NCI-H526 (cell line): ENCODE measurements at places on chromosomes 2 and 18.

- no peak for DNase-seq
Observed at GRCh38 chr2:85988175-85988913, 99.6 kb upstream of the ST3GAL5 start.

DNA sequence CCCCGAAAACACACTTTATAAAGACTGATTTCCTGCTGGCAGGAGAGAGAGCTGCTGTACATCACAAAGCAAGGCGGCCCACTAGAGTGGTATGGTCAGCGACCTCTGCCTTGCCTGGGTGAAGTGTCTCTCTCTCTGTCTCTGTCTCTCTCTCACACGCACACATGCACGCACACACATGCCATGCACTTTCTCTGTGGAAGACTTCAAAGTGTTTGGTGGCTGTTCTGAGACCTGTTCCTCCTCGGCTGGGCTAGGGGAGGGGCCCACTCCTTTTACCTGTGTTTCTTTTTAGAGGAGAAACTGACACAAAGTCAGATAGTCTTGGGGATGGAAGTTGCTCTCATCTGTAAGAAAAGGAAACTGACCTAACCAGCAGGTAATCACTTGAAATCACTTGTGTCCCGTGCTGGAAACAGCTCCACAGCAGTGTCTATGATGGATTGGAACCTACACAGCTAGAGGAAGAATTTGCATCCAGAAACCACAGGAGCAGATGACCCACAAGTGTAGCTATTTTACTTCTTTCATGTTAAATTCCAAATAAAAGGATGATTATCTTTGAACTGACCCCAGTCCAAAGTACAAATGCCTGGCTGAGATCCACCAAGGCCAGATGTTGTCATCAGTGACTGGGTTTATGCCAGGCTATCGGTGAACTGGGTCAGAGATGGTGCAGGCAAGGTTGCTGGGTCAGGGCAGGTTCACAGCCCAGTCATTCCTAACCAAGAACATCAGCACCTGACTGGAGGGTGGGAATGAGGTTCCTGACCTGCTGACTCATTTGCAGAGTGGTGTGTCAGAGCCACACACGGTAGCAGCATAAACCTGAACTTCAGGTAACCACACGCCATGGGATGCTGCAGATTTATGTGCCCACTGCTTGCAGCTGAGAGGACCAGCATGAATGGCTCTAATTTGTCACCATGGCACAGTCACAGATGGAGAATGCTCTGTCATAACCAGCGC is 63.0 kb downstream of the NPAS2 start:
- DNase-seq, result peak; percentile 65

- peak; percentile 21 for DNase-seq
Observed at GRCh38 chr2:53210538-53210937, 557.1 kb upstream of the CHAC2 start.

GRCh38 chr2:144382849-144383248 is 137.1 kb downstream of the ZEB2 start:
- DNase-seq, result no peak

GRCh38 chr2:73163483-73164367 is 38.6 kb upstream of the NOTO start:
- peak; percentile 69 for DNase-seq

DNA sequence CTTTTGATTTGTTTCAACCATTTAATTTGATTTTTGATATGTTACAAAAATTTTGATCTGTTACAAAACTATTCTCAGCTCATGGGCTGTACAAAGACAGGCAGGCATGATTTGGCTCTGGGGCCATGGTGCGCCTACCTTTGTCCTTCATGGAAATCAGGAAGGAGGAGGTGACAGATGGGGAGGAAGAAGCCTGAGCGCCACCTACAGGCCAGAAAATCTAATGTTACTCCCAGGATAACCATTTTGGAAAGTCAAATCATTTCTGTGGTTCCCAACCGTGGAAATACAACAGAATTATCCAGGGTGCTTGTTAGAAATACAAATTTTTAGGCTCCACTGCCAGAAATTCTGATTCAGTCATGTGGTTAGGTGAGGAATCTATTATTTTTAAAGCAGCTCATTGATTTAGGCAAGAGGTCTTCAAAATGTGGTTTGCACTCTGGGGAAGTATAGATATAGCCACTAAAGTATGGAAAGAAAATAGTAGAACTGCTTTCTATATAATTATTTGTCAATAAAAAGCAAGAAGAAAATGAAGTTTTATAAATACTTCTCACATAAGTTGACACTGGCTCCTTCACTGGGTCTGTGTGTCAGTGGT is 93.9 kb downstream of the EVA1A start:
- DNase-seq, result peak; percentile 80

DNA sequence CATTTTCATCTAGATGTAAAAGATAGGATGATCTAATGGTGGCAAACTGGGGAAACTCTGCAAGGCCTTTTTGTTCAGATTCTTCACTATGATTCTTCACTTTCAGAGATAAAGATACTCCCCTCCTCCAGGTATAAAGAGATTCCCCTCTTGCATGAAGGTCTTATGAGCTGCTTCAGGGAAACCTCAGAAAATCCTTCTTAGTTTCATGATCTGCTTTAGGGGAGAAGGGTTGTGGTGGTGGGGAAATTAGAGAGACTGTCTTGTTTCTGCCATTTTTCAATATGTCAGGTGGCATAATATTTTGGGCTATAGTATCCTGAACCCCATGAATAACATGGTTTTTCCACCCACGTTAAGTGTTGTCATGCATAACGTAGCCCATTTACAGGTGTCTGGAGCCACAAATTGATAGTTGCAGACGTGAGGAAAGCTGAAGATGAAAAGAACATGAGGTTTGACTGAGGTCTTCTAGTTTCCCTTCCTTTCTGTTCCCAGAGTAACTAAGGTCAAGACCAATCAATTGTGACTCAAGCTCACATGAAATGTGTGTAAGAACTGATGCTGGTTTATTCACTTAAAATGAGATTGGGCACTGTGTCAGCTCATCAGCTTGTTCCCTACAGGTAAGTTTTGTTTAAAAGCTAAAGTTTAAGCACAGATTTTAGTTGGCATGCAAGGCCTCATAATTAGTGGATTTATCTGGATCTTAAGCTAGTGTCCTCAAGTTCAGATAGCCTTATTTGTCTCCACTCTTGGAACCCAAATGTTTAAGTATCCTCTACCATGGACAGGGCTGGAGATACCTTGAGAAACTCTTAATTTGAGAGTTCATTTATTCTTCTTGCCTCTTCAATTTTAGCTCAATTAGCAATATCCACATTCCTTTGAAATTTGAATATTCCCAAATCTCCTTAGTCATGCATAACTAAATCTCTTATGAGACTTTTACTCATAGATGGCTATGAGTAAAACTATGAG is 304.5 kb upstream of the FANCL start:
- DNase-seq, result no peak

DNA sequence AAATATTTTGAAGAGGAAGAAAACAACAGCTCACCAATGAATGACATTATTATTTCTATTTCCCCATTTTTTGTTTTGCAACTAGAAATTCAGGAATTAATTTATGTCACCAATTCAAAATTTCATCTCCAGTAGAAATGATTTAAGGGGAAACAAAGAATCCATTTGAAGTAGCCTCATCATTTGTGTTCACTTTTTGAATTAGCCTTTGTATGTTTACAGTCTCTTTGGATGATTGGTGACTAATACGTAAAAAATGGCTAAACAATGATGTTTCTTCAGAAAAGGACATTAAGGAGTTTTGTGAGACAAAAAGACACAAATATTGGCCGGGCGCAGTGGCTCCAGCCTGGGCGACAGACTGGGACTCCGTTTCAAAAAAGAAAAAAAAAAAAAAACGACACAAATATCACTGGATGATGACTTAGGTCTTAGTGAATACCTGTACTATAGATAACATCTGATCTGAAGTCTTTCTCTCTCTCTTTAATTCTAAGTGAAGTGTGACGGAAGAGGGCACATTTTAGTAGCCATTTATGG is 313.2 kb downstream of the PIK3C3 start:
- no peak for DNase-seq

DNA sequence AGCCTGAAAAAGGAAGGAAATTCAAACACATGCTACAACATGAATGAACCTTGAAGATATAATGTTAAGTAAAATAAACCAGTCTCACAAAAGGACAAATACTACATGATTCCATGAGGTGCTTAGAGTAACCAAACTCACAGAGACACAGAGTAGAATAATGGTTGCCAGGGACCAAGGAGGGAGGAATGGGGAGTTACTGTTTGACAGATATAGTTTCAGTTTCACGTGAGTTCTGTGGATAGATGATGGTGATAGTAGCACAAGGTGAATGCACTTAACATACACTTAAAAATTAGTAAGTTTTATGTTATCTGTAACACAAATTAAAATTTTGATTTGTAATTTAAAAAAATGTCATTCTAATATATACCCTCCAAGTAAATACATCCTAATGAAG is 106.9 kb upstream of the ACVR1C start:
- DNase-seq, result no peak

GRCh38 chr18:32688821-32689220 is 84.0 kb downstream of the KLHL14 start:
- no peak for DNase-seq

DNA sequence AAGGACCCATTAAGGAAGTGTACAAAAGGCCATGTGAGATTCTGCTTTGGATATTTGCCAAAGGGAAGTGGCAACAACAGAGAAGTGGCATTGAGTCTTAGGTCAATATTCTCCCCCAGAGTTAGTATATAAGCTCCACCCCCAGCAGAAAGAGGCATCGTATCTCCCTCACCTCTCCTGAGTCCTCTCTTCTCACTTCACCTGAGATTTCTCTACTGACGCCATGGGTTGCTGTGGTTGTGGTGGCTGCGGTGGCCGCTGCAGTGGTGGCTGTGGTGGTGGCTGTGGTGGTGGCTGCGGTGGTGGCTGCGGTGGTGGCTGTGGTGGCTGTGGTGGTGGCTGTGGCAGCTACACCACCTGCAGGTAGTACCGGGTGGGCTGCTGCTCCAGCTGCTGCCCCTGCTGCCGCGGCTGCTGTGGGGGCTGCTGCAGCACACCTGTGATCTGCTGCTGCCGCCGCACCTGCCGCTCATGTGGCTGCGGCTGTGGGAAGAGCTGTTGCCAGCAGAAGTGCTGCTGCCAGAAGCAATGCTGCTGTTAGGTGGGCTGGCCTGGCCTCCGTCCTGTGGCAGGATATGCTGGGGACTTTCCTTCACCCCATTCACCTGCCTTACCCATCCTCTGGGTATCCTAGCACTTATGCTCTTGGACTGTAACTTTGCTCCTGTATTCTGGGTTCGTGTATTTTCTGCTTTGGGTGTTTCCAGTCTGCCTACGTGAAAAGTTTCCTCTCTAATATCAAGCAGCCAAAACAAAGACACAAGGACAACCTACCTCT is 5.9 kb downstream of the SCYGR3 start:
- no peak for DNase-seq

GRCh38 chr2:84731185-84731584 is 149.7 kb downstream of the TRABD2A start:
- no peak for DNase-seq

GRCh38 chr18:61579581-61579980 is 246.4 kb downstream of the CDH20 start:
- no peak for DNase-seq

GRCh38 chr2:151334082-151334815 is 23.1 kb upstream of the TNFAIP6 start:
- DNase-seq, result no peak

GRCh38 chr2:210459880-210460279 is 16.7 kb downstream of the LANCL1 start:
- no peak for DNase-seq

DNA sequence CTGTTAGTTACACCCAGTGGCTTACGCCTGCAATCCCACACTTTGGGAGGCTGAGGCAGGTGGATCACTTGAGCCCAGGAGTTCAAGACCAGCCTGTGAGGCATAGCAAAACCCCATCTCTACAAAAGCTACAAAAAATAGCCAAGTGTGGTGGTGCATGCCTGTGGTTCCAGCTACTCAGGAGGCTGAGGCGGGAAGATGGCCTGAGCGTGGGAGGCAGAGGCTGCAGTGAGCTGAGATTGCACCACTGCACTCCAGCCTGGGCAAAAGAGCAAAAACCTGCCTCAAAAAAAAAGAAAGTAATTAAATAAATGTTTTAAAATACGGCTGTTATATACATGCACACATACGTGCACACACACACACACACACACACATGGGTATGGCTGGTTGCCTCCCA is 194.8 kb downstream of the HDAC4 start:
- no peak for DNase-seq

DNA sequence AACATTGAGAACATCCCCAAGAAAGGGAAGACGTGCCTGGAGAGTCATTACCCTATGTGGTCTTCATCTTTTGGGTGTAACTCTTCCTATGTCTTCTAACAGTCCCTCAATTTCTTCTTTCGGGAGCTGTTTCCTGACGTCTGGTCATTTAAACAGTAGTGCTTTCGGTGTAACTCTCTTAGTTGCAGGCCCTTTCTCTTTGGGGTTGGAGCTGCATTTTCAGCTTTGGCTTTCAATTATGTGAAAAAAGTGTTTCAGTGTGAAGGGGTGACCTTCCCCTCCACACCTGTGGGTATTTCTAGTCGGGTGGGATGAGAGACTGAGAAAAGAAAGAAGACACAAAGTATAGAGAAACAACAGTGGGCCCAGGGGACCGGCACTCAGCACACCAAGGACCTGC is 105.9 kb downstream of the CERS6 start:
- no peak for DNase-seq

- DNase-seq, result no peak
Observed at GRCh38 chr2:239110595-239111048, 262.7 kb downstream of the TWIST2 start.

- DNase-seq, result no peak
Observed at GRCh38 chr2:9824956-9825720, 18.1 kb upstream of the TAF1B start.

DNA sequence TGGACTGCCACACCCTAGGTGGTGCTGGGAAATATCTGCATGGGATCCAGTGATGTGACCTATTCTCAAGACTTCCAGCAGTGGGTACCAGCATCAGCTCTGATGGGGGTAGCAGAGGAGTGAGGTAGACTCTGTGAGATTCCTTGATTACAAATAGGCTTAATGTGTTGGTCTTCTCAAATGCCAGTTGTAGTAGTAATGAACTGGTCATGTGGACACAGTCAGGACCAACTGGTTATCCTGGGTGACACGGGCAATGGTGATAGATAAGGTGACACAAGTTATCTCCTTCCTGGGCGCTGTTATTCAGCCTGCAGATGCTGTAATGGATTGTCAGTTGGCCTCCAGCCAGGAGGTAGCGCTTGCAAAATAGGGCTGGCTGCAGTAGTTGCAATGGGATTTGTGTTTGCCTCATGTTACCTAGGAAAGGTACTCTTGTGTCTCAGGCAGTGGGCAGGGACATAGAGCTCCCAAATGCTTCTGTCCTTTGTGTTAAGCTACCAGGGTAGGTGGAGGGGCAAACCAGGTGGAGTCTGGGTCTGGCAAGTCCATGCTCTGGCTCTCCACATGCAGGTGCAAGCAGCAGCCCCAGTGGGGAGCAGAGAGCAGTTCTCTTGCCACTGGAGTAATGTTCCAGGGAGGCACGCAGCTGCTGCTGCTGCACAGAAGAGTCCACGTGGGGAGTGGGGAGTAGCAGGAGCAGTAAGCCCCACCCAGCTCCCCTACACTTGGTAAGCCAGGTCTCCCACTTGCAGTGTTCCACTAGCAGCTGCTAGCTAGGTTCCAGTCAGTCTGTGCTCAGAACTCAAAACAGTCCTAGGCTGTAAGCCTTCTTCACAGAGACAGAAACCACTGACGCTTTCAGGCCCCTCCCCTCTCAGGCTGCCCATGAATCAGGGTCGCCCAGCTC is 505.4 kb upstream of the DDX18 start:
- no peak for DNase-seq
